ENCODE measurements at places on chromosomes 3 and 15.
A peak's percentile ranks its signal among the peaks of the same experiment; 100 is the strongest.

DNA sequence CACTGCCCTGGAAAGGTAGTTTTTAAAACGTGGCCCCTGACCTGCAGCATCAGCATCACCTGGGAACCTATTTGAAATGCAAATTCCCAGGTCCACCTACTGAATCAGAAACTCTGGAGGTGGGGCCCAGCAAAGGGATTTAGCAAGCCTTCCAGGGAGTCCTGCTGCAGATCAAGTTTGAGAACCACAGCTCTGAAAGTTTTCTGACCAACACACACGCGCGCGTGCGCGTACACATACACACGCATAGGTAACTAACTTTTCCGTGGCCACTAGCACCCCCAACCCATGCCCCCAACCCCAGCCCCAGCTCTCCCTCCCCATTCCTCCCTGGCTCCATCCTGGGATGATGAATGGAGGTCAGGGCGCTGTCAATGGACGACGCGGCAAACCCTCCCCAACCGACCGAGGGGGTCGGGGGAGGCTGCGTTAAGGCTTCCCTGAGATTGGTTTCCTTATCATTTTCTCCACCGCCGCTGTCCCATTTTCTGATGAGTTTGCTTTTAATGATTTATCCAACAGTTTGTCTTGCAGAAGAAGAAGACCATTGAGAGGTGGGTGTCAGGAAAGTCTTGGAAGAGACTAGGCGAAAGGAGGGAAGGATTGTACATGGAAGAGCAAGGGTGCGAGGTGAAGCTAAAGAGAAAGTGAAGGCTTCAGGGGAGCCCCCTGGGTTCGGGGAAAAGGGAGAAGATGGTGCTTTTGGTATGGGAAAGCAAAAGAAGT is 590 bp upstream of the BOC start:
- DNase-seq, result no peak

GRCh38 chr15:41821831-41822230 is 6.1 kb upstream of the JMJD7 start:
- DNase-seq, result no peak

- DNase-seq, result peak; percentile 51
These were observed 5.8 kb downstream of the HYAL2 start for GRCh38 chr3:50316657-50317242.

- DNase-seq, result no peak
These were observed 207.2 kb downstream of the TBC1D5 start for GRCh38 chr3:17535274-17535673.

DNA sequence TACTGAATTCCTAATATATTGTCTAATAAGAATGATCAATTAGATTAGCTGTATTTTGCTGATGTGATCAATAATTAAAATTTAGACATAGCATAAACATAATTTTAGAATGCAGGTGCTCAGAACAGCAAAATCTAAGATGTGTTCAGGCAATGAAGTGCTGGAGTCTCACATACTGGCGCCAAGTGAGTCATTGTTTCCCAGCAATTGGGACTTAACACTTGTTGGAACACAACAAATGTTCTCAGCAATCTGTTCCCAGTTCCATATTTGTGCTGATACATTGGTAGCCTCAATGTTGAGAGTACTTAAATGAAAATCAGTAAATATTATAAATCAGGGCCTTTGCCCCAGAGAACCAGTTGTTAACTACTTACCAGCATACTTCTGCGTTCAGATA is 619.0 kb downstream of the ROBO1 start:
- no peak for DNase-seq

- no peak for DNase-seq
These were observed 384.4 kb upstream of the C2CD4B start for GRCh38 chr15:62549345-62549970.

DNA sequence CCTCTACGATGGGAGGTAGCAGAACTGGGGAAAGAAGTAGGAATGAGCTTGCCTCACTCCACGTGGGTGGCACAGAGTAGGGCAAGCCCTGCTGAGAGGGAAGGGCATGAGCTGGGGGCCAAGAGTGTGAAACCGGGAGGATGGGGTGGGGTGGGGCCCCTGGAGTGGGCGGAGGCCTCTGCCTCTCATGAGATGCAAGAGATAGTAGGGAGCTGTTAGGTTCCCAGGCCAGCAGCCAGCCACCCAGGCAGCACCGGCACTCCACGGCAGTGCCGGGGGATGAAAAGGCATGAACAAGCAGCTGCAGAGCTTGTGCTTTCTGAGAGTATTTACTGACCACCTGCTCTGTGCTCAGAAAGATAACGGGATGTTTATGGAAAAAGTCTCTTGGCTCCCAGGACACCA is 24.4 kb upstream of the PLA2G4E start:
- no peak for DNase-seq

- DNase-seq, result no peak
These were observed 124.6 kb downstream of the TGFBR2 start for GRCh38 chr3:30730967-30731366.

- no peak for DNase-seq
These were observed 23.5 kb downstream of the ANP32A start for GRCh38 chr15:68797191-68797590.

DNA sequence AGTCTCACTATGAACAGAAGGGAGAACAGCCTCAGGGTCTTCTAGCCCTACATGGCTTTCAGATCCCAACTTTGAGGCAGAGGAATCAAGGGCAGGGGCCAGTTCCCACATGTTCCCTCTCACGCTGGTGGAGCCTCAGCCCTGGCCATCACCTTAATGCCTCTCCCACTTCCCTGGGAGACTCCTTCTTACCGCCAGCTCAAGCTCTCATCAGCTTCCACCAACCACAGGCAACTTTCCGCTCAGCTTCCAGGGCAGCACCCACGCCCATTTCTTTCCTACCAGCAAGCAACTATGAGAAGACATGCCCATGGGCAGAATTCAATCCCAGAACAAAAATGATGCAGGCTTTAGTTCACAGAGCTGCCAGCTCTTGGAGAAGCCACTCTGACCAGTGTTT is 63.5 kb downstream of the RUBCN start:
- no peak for DNase-seq

- no peak for DNase-seq
These were observed 147.9 kb upstream of the GAP43 start for GRCh38 chr3:115475178-115476041.

DNA sequence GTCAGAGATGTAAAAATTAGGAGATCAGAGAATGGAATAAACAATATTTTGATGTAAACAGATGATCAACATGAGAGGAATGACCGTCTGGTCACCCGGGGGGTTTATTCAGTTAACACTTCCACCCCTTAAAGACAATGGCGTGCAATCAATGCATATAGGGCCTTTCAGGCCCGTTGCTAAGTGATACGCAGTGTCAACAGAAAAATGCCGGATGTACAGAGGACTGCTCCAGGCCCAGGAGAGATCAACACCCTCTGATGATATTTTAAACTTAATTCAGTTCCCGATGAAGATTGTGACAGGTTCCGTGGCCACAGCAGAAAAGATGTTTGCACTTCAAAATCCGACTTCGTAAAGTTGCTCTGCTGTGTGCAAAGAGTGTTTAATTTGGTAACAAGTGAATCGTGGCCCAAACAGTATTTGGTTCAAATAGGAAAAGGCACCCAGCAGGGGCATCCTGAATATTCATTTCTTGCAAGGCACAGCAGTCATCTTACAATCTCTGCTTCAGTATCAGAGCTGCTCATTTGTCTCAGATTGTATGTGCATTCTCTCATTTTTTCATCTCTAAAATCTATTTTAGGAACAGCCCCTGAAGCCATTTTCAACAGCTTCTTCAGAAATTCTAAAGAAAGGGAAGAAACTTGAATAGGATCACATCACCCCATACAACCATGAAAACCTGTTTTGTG is 72.6 kb downstream of the FOXB1 start:
- no peak for DNase-seq

- no peak for DNase-seq
These were observed 19.1 kb downstream of the DNAJB8 start for GRCh38 chr3:128447561-128448013.

DNA sequence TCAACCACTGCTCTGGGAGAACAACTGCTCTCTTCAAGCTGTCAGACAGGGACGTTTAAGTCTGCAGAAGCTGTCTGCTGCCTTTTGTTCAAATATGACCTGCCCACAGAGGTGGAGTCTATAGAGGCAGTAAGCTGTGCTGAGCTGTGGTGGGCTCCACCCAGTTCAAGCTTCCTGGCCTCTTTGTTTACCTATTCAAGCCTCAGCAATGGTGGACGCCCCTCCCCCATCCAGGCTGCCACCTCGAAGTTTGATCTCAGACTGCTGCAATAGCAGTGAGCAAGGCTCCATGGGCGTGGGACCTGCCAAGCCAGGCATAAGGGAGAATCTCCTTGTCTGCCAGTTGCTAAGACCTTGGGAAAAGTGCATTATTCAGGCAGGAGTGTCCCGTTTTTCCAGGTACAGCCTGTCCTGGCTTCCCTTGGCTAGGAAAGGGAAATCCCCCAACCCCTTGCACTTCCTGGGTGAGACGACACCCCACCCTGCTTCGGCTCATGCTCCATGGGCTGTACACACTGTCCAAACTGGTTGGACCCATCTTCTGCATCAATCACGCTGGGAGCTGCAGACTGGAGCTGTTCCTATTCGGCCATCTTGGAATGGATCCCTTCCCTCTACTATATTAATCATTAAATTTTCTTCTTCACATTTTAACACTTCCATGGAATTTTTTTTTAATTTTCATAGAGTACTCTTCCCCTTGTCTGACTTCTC is 167.0 kb upstream of the UBE2E2 start:
- no peak for DNase-seq

GRCh38 chr15:86328658-86329057 is 249.0 kb downstream of the AGBL1 start:
- no peak for DNase-seq

DNA sequence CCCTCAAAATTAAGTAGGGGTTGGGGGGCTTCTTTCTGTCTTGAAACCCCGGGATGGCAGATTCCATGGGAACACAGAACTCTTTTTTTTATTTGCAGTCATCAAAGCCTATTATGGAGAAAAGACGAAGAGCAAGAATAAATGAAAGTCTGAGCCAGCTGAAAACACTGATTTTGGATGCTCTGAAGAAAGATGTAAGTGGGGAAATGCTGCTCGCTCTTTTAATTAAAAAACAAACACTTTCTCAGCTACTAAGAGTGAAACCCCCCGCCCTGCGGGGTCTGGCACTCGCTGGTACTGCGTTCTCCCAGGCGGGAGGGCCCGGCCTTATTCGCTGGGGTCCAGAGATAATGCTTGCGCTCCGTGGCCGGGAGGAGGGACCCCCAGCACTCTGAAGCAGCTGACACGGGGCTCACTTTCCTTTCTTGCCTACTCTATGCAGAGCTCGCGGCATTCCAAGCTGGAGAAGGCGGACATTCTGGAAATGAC is 615 bp downstream of the HES1 start:
- peak; percentile 62 for DNase-seq

GRCh38 chr15:90037511-90037860 is 36.4 kb downstream of the ZNF710 start:
- no peak for DNase-seq

GRCh38 chr3:72154391-72155335 is 369.7 kb upstream of the PROK2 start:
- no peak for DNase-seq

DNA sequence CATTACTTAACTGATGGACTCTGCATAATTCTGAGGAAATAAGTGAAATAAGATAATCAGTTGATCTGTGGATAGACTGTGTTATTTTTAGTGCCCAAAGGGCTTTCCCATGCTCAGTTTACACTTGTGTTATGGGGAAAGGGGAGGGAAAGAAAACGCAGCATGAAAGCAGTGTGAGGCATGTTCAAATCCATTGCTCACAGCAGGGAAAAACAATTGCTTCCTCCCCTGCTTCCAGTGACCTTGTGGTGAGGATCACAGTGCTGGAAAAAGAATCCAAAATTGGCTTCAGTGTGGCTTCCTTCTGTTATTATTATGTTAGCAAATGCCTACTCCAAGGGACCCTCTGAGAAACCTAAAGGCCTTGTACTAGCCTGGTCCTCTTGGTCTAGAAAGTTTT is 285.1 kb upstream of the CDIN1 start:
- DNase-seq, result no peak

- DNase-seq, result no peak
These were observed 2.1 kb downstream of the MAGEL2 start for GRCh38 chr15:23645371-23646164.

GRCh38 chr15:73844356-73844755 is 29.0 kb upstream of the TBC1D21 start:
- no peak for DNase-seq

- no peak for DNase-seq
These were observed 17.7 kb downstream of the FOXB1 start for GRCh38 chr15:60021589-60022378.

DNA sequence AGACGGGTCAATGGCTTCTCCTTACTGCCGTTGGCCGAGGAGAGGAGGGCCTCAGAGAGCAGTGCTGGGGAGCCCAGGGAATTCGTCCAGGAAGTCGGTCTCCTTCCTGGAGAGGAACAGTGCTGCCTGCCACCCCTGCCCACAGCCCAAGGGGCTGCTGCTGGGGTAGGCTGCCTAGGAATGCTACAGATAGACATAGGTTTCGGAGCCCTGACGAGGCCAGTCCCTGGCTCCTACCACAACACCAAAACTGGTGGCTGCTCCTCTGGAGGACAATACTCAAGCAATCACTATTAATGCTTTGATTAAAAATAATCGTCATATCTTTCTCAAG is 30.5 kb downstream of the ANP32A start:
- DNase-seq, result no peak

DNA sequence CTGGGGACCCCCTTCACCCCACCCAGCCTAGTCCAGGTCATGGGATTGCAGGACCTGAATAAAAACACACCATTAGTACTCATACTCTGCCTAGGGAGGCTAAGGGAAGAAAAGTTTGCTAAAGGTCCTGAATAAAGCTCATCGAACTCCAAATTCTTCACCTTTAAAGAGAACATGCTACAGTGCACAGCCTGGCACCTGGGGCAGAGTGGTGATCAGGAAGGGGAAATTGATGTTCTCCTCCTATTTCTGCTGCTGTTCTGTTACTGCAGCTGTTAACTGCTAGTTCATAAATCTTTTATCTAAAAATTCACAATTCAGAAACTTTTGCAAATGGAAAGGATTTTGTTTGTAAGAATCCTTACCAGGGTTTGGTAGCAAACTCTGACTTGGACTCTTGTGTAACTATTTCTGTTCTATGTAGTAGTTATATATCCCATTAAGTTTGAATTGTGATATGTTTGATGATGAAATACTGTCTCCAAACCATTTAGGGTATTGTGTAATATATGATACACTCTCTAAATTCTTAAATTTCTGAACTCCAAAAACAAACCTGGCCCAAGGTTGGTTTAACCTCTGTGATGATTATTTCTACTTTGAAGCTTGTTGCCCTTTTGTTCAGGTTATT is 27.9 kb downstream of the MCTP2 start:
- no peak for DNase-seq

GRCh38 chr15:49991587-49991986 is 127.4 kb downstream of the ATP8B4 start:
- DNase-seq, result no peak

All from DMS79 treated with DMSO at 0.1 percent for 48 hours (cell line).